NCI-H187 (cell line): ENCODE measurements at places on chromosomes 4 and X.

DNA sequence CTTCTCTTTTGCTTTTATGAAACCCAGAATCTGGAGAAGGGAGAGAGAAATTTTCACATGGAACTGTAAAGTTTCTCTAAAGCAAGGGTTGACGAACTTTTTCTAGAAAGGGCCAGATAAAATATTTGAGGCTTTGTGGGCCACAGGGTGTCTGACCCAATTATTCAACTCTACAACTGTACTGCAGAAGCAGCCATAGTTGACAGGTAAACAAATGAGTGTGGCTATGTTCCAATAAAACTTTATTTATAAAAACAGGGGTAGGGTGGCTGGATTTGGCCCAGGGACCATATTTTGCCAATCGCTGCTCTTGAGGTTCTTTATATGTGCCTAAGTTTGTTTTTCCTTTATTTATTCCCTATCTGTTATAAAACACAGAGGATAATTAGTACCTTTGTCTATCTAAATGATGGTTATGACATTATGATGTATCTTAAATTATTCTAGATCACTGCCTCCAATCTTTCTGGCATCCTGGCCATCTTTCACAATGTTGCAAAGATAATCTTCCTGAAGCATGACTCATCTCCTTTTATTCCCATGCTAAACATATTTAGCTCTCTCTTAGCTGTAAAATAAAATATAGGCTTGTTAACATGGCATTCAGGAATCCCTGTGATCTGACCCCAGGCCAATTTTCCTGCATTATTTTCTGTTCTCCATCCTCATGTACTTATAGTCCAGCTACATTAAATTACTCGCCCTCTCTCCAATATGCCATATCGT lies 106.8 kb upstream of the CBLL2 start:
- DNase-seq = no peak

- DNase-seq = no peak
These were observed 234.8 kb upstream of the EDNRA start for GRCh38 chr4:147246096-147246495.

DNA sequence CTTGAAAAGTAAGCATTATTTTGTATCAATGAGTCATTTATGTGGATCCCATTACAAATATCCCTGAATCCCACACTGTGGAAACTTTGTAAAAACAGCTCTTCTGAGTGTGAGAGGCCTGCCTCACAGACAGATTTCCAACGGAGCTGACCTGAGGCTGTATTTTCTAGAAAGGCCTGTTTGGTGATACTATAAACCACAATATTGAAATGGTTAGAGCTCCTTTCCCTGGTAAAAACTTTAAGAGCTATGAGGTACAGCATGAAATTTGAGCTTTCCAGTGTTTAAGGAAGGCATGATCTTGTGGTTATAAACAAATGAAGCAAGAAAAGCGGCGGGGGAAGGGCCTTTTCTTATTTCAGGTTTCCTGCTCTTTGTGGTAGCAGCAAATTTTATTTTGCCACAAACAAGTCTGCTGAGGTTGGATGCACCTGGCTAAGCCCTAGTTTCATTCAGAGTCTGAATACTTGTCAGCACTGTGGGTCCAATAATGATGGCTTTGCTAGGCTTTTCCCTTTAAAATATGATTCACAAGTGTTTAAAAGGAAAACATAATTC lies 86.8 kb upstream of the ETNPPL start:
- DNase-seq = no peak

GRCh38 chr4:24476282-24476681 lies 108.1 kb downstream of the DHX15 start:
- no peak for DNase-seq

GRCh38 chrX:153411255-153411987 lies at the start of gene ZFP92:
Gene ZFP92, plus strand, starts transcription at chrX:153411472. Its CDS starts 6,851 bp downstream, at chrX:153418323.
- no peak for DNase-seq

DNA sequence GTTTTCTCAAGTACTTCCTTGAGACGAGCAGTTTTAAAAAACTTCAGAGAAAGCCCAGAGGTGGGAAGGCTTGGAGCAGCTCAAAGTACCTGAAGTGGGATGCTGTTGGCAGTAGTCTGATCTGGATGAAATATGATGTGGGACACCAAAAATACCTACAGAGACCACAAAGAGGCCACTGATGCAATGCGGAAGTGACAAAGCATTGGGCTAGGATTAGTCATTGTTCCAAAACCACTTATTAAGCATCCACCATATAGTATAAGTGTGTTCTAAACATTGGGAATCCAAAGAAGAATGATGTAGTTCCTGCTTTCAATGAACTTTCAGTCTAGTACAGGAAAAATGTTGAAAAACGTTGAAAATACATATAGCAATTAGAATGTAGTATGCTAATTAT lies 386.1 kb upstream of the CNKSR2 start:
- no peak for DNase-seq

DNA sequence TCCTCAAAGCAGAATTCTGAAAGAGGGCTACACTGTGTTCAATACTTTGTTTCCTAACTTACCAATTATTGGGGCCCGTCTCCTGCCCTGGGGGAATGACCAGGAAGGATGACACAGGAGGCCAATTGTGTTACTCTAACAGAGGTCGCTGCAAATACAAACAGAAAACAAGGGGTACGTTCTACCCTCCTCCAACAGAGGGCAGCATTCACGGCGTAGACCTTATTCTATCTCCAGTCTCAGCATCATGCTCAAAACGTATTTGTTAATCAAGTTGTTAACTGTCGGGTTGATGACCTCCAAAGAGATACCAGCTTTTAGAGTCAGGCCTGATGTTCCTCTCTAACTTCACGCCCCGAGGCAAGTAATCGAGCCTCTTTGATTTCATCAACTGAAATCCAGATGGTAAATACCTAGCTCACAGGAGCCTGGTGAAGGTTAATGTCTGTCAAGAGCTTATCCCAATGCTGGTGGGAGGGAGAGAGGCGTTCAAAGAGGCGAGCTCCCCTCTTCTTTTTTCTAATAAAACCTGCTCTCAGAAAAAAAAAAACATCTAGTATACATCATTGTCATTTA lies 181.0 kb upstream of the KCNIP4 start:
- no peak for DNase-seq

DNA sequence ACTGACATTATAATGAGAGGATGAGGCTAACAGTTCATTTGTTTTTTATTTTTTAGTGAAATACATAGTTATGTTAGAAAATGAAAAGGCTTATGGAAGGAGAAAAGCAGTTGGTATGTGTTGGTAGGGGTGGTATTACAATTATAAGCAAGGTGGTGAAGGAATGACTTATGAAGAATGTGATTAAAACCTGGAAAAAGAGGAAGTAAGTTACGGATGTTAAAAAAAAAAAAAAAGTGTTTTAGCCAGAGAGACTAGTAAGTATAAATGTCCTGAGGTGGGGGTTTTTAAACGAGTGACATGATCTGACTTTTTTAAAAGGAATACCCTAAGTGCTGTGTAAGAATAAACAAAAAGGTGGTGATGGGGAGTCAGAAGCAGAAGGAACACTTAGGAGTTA lies 206.8 kb downstream of the IL15 start:
- no peak for DNase-seq

- DNase-seq = no peak
These were observed 299.5 kb downstream of the MAPK10 start for GRCh38 chr4:86060341-86060740.

DNA sequence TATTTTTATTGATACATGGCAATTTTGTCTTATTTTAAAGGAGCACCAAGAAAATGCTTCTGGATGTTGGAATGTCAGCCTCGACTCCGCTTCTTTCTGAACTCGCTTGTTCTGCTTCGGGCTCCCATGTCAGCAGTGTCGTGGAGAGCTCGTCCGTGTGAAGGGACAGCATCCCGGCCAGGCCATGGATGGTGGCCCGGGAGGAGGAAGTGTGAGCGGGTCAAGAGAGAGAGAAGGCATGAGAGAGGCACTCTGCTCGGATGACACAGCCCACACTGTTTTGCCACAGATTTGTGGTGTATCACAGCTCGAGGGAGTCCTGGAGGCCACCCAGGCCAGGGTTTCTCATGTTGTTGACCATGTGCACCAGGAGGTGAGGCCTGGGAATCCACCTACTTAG lies 107.0 kb downstream of the TRAPPC11 start:
- DNase-seq = no peak

DNA sequence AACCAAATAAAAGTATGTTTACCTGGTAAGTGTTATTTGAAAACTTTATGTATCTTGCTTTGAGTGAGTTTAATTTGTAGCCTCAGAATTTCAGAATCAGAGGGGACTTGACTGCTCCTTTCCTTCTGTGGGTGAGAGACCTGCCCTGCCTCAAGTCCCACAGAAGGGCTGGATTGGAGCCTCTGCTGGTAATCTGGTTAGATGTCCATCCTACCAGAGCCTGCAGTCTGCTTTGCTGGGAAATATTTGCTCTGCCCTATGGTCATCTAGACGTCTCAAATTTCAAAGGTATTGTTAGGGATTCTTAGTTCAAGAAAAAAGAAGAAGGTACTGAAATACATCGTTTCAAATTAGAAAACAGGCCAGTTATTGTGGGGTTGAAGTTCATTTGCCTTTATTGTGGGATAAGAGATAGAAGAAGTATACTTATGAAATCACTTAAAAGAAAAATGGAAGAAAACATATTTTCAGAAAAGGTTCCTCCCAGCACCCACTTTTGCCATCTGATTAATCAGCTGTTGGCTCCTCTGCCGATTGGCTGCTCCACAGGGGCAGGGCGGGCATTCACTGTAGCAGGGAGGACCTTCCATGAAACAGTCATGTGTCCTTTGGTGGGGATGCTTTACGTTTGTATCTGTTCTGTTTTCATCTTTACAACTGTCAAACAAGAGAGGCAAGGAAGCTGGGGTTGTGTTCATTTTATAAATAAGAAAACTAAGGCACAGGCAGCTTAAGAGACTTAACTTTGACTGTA lies 73.3 kb upstream of the TLR2 start:
- no peak for DNase-seq

- DNase-seq = no peak
These were observed 97.9 kb downstream of the NR3C2 start for GRCh38 chr4:148344352-148344751.

GRCh38 chrX:47143894-47144625 lies 442 bp downstream of the NDUFB11 start:
- no peak for DNase-seq

DNA sequence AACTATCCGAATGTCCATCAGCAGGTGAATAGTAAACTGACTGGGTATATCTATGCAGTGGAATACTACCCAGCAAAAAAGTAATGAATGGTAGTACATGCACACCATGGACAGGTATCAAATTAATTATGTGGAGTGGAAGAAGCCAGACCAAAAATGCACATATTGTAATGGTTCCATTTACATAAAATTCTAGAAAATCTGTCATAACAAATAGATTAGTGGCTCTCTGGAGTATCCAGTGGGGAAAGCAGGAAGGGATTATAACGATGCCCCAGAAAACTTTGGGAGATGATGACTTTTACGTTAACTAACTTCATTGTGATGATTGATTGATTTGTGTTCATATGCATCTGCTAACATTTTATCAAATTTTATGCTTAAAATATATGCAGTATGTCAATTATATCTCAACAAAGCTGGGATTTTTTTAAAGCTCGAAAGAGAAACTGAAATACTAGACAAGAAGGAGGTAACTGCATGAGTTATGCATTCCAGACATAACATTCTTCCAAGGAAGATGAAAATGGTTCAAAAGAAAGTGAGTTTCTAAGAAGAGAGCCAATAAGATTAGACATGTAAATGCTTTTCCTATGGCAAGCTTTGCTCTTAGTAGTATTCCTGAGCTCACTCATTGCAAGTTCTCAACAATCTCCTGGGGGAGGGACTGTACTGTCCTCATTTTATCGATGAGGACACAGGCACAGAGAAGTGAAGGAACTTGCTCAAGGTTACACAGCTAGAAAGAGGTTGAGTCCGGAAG lies 58.6 kb upstream of the MSX1 start:
- no peak for DNase-seq

DNA sequence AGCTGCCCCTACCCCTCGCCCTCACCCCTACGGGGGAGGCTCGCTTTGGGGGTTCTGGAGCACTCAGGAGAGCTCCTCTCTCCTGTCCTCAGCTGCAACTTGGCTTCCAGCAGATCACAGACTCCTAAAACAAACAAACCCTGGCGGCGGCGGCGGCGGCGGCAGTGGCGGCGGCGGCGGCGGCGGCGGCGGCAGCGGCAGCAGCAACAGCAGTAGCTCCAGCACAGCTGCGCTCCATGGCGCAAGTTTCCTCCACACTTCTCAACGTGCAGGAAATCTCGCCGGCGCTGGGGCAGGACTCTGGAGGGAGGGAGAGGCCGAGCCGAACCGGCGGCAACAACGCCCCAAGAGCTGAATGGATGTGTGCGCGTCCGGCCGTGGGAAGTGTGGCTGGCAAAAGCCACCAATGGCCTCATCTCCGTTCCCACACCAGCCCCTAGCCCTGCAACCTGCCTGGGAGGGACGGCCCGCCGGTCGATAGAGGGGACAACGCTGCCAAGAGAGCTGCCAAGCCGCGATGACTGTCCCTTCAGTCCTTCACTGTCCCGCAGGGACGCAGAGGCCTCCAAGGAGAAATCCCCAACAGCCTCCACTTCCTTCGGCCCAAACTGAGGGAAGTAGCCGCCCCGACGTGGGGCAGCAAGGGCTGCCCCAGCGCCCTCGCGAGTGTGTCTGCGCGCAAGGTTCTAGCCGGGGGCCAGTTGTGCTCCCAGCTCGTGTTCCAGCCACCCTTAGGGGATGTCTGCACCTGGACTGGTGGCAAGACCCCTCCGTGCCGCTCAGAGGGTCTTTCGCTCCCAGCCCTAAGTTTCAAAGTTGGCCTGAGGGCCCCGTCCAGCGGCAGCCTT lies 775 bp downstream of the SHROOM4 start:
- no peak for DNase-seq

- DNase-seq = no peak
These were observed 220.6 kb upstream of the WDFY3 start for GRCh38 chr4:85187106-85187505.

- no peak for DNase-seq
These were observed 1.6 kb downstream of the SLC35A2 start for GRCh38 chrX:48909703-48910294.
